ENCODE measurements at places on chromosomes 11 and 22.

DNA sequence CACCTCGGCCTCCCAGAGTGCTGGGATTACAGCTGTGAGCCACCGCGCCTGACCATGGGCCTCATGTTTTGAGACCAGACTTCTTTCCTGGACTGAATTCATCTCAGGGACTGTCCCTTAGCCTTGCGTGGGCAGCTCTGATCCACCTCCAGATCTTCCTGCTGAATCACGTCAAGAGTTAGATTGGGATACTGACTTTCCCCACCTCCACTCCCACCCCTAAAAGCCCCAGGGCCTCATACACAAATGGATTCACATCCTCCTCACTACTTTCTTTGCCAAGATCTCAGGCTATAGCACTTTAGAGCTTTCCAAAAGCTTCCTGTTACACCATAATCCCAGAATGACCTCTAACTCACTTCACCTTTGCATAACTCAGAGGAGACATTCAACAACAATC, 12.1 kb downstream of the CCDC87 start:
- no peak for DNase-seq

DNA sequence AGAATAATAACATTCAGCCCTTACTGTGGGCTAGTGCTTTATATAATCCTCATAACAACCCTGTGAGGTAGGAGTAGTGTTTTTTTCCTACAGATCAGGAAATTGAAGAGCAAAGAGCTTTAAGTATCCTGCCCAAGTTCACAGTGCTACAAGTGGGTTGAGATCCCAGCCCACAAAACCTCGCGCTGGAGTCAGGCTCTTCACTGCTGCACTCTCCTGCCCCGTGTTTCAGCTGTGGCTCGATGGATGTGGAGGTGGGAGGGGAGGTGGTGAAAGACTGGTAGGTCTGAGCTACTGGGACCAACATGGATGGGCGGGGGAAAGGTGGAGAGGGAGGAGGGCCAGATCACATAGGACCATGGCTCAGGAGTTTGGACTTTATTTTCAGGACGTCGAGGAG, 6.1 kb downstream of the ZNF408 start:
- DNase-seq, result no peak

- DNase-seq, result peak; percentile 36
Measured at GRCh38 chr11:2149864-2150847, 10.9 kb downstream of the INS start.

DNA sequence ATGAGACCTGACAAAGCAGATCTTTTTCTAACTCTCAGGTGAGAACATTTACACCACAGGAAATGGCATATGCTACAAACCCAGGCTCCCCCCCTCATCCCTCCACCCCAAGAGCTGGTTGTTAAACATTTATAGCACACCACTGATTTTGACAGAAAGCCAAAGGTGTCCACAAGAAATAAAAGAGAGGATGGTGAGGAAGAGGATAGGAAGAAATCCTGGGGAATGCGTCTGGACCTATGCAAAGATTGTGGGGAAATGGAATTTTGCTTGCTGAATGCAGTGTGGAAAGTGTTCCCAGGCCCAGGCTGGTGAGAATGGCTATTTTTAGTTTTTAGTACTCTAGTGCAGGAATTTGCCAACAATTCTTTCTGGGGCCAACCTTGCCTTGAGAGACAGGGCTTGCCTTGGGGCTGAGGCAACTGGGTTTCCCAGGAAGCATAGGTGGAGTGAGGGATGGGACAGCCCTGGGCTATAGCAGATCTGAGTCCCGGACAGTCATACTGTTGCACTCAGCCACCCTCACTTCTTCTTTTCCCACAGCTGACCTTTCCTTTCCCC, 163.9 kb downstream of the ADAMTS15 start:
- DNase-seq, result peak; percentile 86

DNA sequence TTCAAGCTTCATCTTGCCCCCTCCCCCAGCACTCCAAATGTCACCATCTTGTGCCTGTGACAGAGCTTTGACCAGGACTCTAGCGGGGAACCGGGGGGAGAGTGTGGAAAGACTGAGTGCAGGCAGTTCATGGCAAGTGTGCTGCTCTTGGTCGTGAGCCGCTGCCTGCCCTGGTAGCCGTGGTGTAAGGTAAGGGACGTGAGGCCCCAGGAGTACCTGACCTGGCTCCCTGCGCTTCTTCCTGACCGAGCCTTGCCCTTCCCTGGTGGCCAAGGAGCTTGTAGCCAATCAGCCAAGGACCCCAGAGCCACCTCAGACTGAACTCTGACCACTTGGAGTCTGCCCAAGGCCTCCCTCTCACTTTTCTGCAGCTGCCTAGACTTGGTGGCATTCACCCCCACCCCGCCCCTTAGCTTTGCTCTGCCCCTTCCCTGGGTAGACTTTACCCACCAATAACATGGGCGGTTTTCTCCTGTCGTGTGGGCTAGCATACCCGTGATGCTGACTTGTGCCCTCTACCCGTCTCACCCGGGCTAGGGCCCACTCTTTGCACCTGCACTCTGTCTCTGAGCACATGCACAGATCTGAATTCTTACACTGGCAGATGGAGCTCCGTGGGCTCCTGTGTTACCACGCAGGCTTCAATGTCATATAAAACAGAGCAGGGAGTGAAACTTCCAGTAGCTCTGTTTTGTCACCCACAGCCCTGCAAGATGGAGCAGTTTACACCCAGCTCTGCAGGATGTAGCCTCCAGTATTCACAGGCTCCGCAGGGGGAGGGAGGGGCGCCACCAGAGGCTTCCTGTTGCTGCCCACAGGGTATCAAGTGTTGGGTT, 1.5 kb downstream of the DGKZ start:
- no peak for DNase-seq

DNA sequence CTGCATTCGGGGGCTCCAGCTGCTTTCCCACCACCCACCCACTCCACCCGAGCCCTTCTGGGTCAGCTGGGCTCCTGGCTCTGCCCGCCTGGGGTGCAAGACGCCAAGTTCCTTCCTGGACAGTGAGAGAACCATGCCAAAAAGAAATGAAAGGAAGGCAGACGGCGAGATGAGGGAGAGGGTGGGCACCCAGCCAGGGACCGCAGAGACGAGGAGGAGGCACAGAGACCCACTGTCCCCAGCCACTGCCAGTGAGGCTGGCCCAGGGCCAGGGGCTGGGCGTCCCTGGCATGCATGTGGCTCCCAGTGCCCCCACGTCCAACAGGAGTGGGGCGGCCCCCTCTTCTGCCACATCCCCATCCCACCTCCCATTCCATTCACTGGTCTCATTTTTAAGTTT, 10.8 kb upstream of the CD81 start:
- peak; percentile 16 for DNase-seq

- DNase-seq, result peak; percentile 40
Measured at GRCh38 chr11:2655834-2656622, 43.8 kb downstream of the KCNQ1OT1 start.

GRCh38 chr11:11608783-11609232, 13.0 kb downstream of the GALNT18 start:
- peak; percentile 44 for DNase-seq

GRCh38 chr22:19730655-19731360, 7.5 kb downstream of the GP1BB start:
- peak; percentile 93 for DNase-seq

GRCh38 chr22:36768616-36769015, 7.3 kb downstream of the IFT27 start:
- DNase-seq, result no peak

GRCh38 chr11:72848846-72849466, 34.7 kb downstream of the ATG16L2 start:
- DNase-seq, result peak; percentile 41
